NCI-H1436 (cell line): ENCODE measurements at places on chromosomes 11 and 22.

GRCh38 chr22:37242395-37242918 is 1.6 kb downstream of the RAC2 start:
- no peak for DNase-seq

DNA sequence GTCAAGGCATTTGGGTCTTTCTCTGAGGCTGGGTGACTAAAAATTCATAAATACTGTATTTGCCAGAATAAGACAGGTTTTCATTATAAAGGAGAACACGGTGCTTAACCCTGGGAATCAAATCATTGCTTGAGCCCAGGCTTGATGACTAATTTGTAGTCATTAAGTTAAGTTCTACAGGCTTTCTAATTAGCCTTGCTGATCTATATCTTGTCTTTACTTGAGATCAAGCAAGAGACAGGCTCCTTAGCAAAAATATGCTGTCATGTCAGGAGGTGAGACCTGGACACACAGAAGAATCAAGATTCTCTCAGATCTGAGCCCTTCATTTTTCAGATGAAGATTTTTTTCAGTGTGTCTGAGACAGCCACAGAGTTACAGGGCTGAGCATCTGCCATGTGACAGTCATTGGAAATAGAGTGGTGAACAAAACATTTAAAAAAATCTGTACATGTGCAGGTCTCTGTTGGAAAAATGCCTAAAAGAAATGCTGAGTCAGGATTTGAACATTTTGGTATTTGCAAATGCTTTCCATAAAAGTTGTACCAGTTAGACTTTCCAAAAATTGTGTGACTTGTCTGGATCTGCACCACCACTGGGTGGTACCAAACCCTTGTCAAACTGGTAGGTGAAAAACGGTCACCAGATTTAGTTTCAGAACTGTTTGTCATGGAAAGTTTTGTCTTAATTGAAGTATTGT is 14.6 kb downstream of the ACAT1 start:
- no peak for DNase-seq

- no peak for DNase-seq
Measured at GRCh38 chr11:128365044-128365443, 222.3 kb downstream of the ETS1 start.

- DNase-seq = peak; percentile 53
Measured at GRCh38 chr22:44622147-44622427, 79.9 kb upstream of the PRR5 start.

DNA sequence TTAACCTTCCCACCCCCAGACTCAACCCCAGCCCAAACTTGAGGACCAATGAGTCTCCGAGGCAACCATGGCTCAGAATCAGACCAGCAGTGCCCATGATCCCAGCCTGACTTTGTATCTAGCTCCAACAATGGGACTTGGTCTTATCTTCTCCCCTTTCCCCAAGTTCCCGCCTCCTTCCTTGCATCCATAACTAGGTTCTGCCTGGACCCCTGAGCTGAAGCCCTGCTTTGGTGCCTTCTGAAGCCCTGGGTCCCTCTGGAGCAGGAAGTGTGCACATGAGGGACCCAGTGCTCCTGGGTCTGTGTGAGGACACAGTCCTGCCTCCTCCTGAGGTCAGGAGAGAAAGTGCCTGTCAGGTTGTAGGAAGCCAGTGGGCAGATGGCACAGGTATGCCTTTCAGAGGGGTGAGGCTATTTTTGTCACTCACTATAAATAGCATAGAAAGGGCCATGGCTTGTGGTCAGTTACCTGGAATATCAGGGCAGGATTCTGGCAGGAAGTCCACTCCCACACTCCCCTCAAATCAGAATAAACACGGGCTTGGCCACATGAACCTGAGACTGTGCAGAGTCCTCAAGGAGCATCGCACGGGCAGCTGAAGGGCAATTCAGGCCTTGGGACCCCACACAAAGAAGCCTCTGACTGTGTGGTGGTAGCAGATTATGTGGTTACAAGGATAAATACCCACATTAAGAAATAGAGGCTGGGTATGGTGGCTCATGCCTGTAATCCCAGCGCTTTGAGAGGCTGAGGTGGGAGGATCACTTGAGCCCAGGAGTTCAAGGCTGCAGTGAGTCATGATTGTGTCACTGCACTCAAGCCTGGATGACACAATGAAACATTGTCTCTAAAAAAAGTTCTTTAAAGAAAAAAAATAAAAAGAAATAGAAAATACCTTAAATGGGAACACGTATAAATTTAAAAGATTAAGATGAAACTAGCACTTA is 27.4 kb downstream of the RCN1 start:
- no peak for DNase-seq

- DNase-seq = no peak
Measured at GRCh38 chr11:47259232-47259977, 1.6 kb downstream of the NR1H3 start.

DNA sequence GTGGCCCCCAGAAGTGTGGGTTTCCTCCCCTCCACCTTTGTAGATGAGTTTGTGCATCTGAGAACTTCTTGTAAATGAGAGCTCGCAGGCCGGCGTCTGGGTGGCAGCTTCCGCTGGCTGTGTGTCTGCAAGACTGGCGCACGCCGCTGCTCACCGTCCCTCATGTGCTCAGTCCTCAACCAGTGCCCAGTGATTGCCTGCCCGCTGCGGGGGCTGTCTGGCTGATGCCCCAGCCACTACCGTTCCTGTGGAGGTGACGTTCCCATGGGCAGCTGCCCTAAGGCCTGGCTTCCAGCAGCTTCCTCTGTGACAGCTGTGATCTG is 8.8 kb downstream of the TBX1 start:
- DNase-seq = no peak

DNA sequence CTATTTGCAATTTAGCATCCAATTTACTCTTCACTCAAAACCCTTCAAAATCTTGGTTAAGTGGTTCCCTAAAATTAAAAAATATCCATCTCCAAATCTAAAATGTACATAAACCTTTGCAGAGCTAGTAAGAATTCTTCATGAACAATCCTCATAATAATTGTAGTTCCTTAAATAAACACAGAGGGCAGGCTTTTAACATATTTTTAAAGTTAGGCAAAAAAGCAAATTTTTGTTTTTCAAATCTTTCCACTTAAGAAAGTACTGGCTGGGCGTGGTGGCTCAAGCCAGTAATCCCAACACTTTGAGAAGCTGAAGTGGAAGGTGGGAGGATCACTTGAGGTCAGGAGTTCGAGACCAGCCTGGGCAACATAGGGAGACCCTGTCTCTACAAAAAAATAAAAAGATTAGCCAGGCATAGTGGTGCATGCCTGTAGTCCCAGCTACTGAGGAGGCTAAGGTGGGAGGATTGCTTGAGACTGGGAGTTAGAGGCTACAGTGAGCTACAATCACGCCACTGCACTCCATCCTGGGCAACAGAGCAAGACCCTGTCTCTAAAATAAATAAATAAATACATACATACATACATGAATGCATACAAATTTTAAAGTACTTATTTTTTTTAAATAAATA is 25.1 kb upstream of the PLAAT3 start:
- DNase-seq = no peak

DNA sequence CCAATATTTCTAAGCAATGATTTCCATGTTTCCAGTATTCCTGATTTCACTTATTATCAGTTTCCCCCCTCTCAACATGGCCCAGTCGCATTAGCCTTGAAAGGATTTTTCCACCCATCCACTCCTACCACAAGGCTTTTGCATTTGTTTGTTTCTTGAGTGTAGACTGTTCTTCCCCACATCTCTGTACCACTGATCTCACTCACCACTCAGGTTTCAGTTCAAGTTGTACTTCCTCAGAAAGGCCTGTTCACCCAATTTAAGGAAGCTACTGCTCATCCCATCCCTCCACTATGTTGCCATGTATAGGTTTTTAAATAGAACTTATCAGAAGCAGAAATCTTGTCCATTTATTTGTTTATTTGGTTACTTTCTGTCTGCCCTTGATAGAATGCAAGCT is 472.3 kb downstream of the FAM181B start:
- DNase-seq = no peak

DNA sequence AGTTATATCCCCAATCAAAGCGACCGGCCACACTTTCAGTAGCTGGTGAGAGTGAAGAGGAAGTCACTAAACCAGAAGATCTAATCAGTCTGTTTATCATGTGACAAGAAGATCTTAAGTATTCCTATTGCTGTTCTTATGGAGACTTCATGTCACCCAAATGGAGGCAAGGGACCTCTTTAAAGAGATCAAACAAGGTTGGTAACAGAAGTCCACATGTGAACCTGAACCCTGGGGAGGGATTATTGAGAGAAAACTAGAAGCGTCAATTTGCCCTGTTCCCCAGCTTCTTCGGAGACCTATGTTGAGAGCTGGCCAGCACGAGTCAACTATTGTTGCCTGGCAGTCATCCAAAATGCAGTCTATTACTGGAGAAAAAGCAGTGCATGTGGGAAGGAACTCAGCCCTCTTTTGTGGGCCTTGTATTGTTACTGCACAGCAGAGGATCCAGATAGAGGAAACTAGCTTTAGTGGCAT is 76.9 kb upstream of the CTSC start:
- DNase-seq = no peak

DNA sequence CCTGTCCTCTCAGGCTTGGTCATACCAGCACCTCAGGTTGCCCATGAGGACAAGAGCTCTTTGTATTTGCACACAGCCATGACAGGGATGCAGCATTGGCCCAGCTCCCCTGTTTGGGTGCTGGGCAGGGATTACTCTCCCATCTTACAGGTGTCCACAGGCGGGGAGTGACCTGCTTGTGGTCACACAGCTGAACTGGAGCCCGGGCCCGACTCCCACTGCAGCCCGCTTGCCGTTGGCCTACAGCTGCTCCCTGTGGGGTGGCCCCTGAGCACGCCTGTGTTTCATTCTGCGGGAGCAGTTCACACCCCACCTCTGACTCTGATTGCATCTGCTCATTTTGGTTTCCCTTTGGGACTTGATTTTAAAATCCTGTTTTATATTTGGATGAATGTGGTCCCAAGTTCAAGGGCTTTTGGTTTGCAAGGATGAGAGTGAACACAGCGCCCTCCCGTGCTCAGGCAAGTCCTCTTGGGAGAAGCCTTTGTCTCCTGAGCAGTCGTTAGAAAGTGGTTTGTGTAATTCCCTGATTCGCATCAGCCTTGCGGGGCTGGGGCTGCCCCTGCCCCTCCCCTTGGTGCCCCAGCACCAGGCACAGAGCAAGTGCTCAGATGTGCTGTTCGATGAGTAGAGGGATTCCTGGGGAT is 9.3 kb downstream of the PICK1 start:
- no peak for DNase-seq

- no peak for DNase-seq
Measured at GRCh38 chr11:46272816-46273427, 4.5 kb upstream of the CREB3L1 start.

DNA sequence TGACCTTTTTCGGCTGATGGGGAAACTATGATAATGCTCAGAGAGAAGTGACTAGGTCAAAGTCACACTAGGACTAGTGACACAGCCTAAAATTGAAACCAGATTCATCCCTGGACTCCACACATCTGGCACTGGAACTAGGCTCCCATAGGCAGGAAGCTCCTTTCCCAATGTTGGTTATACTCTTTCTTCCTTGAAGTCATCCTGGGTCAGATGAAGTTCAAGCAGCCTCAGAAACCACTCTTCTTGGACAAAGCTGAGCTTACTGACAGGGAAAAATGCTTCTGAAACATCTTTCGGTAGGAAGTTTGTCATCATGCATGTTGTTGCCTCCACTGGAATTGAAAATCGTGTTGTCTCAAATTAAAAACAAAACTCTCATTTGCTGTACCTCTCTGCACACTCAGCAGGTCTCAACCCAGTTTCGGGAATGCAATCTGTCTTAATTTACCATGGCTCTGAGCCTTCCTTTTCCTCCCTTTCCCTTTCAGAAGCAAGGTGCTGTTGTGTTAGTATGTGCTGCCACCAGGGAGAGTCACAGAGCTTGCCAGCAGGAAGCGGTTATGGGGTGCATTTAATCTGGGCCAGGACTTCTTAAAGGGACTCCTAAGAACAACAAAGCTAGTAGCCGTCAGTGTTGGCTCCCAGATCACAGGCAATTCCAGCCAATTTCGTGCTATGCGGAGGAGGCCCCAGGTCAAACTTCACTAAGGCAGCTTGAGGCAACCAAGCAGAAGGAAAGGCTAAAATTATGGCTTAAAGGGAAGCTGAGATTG is 384.8 kb downstream of the TENM4 start:
- no peak for DNase-seq

DNA sequence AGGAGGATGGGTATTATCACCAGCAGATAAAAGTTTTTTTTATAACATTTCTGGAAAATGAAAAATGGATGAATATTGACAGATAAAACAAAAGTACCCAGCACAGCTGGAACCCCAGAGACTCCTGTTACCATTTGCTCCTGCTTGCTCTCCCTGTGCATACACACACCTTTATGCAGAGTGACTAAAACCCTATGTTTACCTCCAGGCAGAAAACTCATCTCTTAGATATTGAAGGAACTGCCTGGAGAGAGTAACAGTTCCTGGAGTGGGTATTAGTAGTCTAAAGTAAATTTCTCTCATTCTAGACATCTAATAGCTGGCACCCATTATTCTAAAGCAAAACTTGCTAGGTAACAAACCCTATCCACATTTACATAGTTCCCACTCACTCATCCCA is 38.0 kb downstream of the CYP2R1 start:
- DNase-seq = no peak

DNA sequence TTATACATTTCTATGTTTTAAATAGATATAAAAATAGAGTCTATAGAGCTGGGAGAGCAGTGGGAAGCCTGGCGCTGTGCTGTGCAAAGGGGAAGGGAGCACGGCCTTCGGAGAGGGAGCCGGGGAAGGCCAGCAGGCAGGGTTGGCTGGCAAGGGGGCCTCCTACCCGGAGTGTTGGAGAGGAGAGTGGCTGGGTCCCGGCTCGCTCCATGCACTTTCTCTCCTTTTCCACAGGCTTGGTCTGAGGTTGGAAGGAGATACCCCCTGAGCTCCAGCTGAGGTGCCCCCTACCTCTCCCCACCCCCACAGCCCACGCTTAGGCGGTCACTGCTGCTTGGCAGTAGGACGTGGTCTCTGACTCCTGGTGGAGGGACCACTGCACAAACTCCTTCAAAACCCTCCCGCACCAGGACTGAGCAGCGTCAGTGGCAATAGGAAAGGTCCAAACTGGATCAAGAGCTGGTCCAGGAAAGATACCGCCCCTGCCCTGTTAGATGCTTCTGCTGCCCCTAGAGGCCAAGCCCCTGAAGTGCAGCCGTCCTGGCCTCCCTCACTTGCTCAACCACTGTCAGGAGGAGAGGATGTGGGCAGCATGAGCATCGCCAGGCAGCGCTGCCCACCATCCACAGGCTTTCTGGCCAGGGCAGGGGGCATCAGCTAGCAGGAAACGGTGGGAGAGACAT is 52.9 kb downstream of the SYT13 start:
- peak; percentile 21 for DNase-seq
